Fibroblast of skin of back (primary cell): ENCODE measurements at places on chromosomes 1 and 21.

- DNase-seq = no peak
Observed at GRCh38 chr1:185990565-185990964, 256.4 kb downstream of the HMCN1 start.

DNA sequence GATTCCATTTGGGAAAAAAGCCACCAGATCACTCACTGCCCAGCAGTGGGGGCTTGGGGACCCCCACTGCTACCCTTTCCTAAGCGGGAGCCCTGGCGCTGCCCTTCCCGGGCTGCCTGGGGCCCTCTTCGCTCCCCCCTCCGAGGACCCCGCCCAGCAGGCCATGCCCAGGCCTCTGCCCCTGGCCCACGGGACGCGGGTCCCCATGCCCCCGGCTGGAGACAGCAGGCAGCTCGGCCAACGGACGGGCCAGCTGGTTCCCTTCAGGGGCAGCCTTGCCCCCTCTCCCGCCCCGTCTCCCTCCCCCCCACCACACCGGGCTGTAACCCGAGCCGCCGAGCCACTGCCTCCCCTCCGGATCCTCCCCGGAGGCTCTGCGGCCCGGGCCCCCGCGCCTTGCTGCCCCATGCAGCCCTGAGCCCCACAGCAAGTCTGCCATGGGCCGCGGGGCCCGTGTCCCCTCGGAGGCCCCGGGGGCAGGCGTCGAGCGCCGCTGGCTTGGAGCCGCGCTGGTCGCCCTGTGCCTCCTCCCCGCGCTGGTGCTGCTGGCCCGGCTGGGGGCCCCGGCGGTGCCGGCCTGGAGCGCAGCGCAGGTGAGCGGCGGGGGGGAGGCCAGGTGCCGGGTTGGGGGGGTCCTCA is at the start of gene MMP23B:
TSS of gene MMP23B (plus strand) at position 392 of the 639 bp plus-strand sequence. CDS start at position 438, 46 bp downstream.
- DNase-seq = no peak

- no peak for DNase-seq
Observed at GRCh38 chr1:171877701-171878100, 36.4 kb downstream of the DNM3 start.

- DNase-seq = no peak
Observed at GRCh38 chr1:150083907-150084306, 16.3 kb downstream of the VPS45 start.

GRCh38 chr1:225866061-225866837 is 15.9 kb downstream of the TMEM63A start:
- DNase-seq = peak; percentile 72

- no peak for DNase-seq
Observed at GRCh38 chr1:244557565-244557964, 95.4 kb upstream of the DESI2 start.

- DNase-seq = no peak
Observed at GRCh38 chr21:18191139-18191538, 53.5 kb upstream of the CHODL start.

DNA sequence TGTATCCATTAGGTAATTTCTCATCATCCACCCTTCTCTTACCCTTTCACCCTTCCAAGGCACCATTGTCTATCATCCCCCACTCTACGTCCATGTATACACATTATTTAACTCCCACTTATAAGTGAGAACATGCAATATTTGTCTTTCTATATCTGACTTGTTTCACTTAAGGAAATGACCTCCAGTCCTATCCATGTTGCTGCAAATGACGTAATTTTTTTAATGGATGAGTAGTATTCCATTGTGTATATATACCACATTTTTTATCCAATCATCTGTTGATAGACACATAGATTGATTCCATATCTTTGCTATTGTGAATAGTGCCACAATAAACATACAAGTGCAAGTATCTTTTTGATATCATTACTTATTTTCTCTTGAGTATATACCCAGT is 322.9 kb upstream of the CXADR start:
- no peak for DNase-seq

DNA sequence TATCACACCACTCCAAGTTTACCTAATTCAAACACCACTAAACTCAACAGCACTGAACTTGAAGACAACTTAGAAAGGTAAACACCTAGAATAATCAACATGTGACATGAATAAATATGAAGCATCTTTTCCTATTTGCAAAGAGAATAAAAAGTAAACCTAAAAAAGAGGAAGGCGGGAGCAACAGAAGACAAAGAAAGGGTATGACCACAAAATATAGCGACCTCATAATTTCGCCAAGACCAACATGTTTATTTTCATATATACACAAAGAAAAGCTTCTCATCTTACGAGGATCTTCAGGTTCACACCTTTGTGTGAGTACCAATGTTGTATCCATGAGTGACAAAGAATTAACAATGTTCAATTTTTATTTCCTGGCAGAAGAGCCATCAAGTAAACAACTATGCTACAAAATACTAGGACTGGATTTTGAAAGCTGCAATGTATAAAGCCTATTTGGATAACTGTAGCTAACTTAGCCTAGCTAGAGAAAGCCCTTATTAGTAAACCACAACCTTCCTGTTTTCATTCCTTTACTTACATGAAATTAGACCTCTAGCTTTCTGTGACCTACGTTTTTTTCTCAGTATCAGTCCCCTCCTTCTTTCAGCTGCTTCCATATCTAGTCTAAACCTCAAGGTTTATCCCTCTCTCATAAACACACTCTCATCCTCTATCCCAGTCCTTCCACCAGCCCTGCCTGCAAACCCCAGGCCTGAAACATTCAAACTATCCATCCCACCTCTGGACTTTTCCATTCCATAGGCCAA is 21.3 kb upstream of the PHTF1 start:
- DNase-seq = no peak

GRCh38 chr1:210159211-210159610 is 73.4 kb upstream of the SERTAD4 start:
- no peak for DNase-seq

DNA sequence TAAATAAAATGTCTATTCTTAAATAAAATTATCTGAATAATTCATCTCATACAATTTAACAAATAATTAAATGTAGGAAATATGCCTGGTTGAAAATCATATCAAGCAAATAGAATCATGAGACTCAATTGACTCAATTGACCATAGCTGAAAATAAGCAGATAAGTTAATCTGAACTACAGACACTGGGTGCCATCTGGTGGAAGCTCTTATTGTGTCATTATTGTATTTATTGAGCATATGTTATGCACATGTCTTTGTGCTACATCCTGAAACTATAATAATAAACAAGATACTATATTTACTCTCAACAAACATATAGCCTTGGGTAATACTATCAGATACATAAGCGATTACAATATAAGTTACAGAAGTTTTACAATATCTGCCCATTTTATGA is 41.0 kb downstream of the BRINP3 start:
- peak; percentile 44 for DNase-seq

GRCh38 chr1:83900524-83900923 is 98.4 kb downstream of the TTLL7 start:
- DNase-seq = peak; percentile 59

DNA sequence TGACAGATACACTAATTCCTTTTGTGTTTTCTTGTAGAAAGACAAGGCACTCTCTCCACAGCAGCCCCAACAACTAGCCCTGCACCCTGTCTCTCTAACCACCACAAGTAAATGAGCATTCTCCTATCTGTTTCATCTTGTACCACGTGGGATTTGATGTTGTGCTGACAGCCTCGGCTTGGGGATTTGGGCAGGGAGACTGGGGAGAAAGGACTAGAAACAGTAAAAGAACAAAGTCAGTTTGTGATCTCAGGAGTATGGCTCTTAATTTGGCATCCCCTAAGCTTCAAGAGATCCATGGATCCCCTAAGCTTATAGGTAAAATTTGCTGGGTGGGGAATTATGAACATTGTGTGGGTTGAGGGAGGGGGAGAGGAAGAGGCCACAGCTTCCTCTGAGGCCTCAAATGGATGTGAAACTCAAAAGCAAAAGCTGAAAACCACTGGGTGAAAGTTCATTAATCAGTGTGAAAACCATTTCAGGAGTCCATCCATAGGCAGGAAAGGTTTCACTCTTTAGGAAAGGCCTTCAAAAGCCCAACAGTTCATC is 3.1 kb downstream of the C1orf162 start:
- no peak for DNase-seq

DNA sequence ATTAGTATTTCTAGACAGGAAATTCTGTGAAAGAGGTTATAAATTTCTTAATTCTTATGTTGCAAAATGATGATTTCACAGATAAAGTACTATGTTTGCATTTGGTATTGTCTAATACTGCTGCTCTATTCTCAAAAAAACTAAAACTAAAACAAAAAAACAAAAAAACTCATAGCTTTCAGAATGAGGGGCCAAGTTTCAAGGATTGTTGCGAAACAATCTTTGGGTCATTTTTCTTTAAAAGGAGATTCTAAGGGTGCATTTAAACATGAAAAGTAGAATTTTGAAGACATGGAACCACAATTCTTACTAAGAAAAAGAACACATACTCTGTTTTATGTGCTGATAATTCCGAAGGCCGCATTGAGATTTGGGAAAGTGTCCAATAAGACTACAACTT is 645.1 kb downstream of the ADGRL2 start:
- DNase-seq = no peak

- no peak for DNase-seq
Observed at GRCh38 chr1:84254703-84255238, 46.7 kb upstream of the SAMD13 start.

DNA sequence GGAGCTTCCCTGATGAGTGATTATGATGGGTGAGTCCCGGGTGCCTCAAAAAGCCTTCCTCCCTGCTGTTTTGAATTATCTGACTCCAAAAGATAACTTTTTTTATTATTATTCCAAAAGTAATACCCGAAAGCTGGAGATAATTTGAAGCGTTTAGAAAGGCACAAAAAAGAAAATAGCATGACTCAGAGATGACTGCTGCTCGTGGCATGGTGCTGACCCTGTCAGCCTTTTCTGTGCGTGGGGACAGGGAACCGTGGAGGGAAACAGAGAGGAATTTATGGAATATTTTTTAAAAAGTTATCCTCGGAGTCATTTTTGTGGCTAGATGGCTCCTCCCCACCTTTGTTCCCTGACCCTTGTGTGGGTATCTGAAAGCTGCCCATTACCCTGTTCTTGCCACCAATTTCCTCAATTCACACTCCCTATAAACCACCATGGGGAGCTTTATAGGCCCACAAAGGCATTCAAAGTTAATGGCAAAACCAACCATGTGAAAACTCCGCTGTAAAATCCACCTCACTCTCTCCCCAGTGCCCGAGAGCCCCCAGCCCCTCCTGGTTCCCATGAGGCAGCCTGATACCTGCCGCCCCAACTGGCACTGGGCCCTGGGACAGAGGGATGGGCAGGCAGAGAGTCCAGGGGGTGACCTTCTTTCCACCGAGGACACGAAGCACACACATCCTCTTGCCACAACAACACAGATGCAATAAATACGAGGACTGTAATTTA is 37.5 kb downstream of the IGSF21 start:
- DNase-seq = peak; percentile 81

- no peak for DNase-seq
Observed at GRCh38 chr1:226890331-226891108, 20.1 kb downstream of the PSEN2 start.
